ENCODE measurements at places on chromosomes 16 and 17. TPM values are rescaled to one million over a fixed set of nuclear protein-coding genes. Genes with fewer than 3 reads are reported as not detected.

The KRTAP2-1 gene
- not detected for polyA plus RNA-seq

The C16orf96 gene
- 0.76 TPM for polyA plus RNA-seq

The SOST gene
- polyA plus RNA-seq, result not detected

The HOXB4 gene
- 4.5 TPM for polyA plus RNA-seq

The MT1A gene
- not detected for polyA plus RNA-seq

The GNAO1 gene
- polyA plus RNA-seq, result 0.85 TPM

The TSNAXIP1 gene
- polyA plus RNA-seq, result 5.0 TPM

The KCNJ2 gene
- 4.0 TPM for polyA plus RNA-seq

The GABARAP gene
- polyA plus RNA-seq, result 289 TPM

The PDE6G gene
- 3.4 TPM for polyA plus RNA-seq

The LITAFD gene
- not detected for polyA plus RNA-seq

The UBN1 gene
- polyA plus RNA-seq, result 21.0 TPM

The KRTAP4-6 gene
- not detected for polyA plus RNA-seq

The ADAD2 gene
- polyA plus RNA-seq, result 0.37 TPM

The MYH1 gene
- 5.8 TPM for polyA plus RNA-seq

The TOM1L1 gene
- 4.9 TPM for polyA plus RNA-seq

The SEZ6L2 gene
- polyA plus RNA-seq, result 1.2 TPM

The SLC6A2 gene
- polyA plus RNA-seq, result 2.1 TPM

The NME4 gene
- polyA plus RNA-seq, result 138 TPM

The ABCA8 gene
- polyA plus RNA-seq, result 34.4 TPM

The CHP2 gene
- polyA plus RNA-seq, result 16.3 TPM

The ZFP3 gene
- 13.3 TPM for polyA plus RNA-seq

The KRTAP3-2 gene
- polyA plus RNA-seq, result 1.4 TPM

The NEUROD2 gene
- 0.11 TPM for polyA plus RNA-seq

The CA4 gene
- 9.0 TPM for polyA plus RNA-seq

The PIRT gene
- not detected for polyA plus RNA-seq

The KRTAP1-5 gene
- not detected for polyA plus RNA-seq

The LRRC59 gene
- 69.0 TPM for polyA plus RNA-seq

The SALL1 gene
- polyA plus RNA-seq, result 0.07 TPM

The KRT32 gene
- not detected for polyA plus RNA-seq

The RDM1 gene
- 1.4 TPM for polyA plus RNA-seq

The WNT9B gene
- 0.09 TPM for polyA plus RNA-seq

The MSL1 gene
- polyA plus RNA-seq, result 149 TPM

The GP1BA gene
- not detected for polyA plus RNA-seq

The NOL11 gene
- polyA plus RNA-seq, result 71.2 TPM

The QPRT gene
- 54.3 TPM for polyA plus RNA-seq

The NPIPB6 gene
- polyA plus RNA-seq, result 0.34 TPM

The KRT31 gene
- not detected for polyA plus RNA-seq

The GDPD1 gene
- polyA plus RNA-seq, result 2.5 TPM

The RAB37 gene
- 1.5 TPM for polyA plus RNA-seq

The LLGL2 gene
- not detected for polyA plus RNA-seq

The CTF1 gene
- 11.3 TPM for polyA plus RNA-seq

The CPHXL2 gene
- polyA plus RNA-seq, result not detected
